Glutamatergic neuron (in vitro differentiated cells): ENCODE measurements at places on chromosomes 4 and X.

GRCh38 chrX:123801901-123802300 is 58.0 kb upstream of the XIAP start:
- H3K4me1 ChIP-seq: no peaks in the 10 kb centered on the region
- H3K4me3 ChIP-seq: no peak overlapping the region
- no peaks in the 10 kb centered on the region for H3K36me3 ChIP-seq

DNA sequence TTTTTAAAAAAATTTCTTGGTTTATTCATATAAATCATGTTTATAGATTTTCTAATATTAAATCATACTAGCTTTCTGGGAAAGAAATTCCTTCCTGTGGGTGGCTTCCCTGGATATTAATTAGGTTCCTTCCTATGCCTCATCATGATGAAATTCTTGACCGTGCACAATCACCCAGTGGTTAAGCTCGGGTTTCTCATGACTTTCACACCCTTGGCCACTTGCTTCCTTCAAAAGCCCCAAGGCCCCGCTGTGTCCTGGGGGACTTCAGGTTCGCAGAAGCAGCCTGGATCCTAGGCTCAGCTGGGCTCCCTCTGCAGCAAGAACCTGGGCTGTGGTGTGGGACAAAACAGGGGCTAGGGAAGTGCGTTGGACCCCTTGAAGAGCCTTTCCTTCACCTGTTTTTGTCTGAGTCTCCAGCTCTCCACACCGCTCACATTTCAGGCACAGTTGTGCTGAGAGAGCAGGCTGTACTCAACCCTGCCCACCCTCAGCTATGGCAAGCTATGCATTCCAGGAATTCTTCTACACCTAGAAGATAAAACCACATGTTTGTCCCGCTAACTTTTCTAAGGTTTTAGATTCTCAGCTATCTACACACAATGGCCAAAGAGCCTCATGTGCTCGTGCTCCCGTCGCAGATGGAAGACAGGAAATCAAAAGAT is 48.9 kb upstream of the TMSB15B start:
- H3K4me3 ChIP-seq: no peak overlapping the region
- H3K4me1 ChIP-seq: peaks cover 2% of the 10 kb centered on the region
- H3K27me3 ChIP-seq: no peaks in the 10 kb centered on the region
- H3K27ac ChIP-seq: no peak overlapping the region
- DNase-seq: no peak

DNA sequence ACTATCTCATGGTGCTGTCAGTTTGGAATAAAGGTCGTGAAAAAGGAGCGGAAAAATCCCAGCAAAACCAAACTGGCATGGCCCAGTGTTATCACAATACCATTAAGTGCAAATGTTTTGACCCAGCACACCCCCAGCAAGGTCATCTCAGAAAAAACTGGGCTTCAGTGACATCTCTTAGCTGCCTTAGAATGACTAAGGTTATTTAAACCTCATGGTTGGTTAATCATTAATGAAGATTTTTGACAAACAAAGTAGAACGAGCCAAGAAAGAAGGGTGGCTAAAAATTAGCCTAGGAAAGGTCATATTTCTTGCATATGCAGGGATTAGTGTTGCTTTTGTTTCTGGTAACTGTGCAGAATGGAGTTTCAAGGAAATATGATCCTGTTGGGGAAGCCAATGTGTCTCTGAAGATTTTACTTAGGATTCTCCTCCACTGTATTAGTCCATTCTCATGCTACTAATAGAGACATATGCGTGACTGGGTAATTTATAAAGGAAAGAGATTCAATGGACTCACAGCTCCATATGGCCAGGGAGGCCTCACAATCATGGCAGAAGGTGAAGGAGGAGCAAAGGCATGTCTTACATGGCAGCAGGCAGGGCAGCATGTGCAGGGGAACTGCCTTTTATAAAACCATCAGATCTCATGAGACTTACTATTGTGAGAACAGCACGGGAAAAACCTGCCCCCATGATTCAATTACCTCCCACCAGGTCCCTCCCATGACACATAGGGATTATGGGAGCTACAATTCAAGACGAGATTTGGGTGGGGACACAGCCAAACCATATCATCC is 83.5 kb downstream of the CHRNA9 start:
- no peaks in the 10 kb centered on the region for H3K27me3 ChIP-seq
- DNase-seq: no peak
- no peaks in the 10 kb centered on the region for H3K4me1 ChIP-seq
- no peak overlapping the region for H3K4me3 ChIP-seq
- H3K27ac ChIP-seq: no peak overlapping the region
- peaks cover 12% of the 10 kb centered on the region for H3K36me3 ChIP-seq

GRCh38 chr4:124118061-124118460 is 594.5 kb downstream of the ANKRD50 start:
- no peaks in the 10 kb centered on the region for H3K27me3 ChIP-seq
- H3K27ac ChIP-seq: no peak overlapping the region
- DNase-seq: no peak
- H3K36me3 ChIP-seq: no peaks in the 10 kb centered on the region
- H3K4me3 ChIP-seq: no peak overlapping the region

DNA sequence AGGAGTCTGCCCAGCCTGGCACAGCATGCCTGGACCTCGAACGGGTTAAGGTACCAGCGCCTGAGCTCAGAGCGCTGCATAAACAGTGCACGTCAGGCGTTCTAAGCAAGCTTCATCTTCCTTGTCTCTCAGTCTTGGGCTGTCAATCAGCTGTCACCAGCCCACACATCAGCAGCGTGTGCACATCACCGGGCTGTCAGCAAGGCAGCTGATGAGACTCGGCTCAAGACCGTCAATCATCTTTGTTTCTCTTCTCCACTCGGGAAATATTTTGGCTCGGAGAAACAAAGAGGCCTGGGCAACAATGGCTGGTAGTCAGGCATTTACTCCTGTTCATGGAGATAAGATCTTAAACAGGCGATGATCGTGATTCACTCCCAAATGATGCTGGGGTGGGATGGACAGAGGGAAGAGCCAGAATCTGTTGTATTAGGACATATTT is 141.3 kb downstream of the LDB2 start:
- H3K27me3 ChIP-seq: peaks cover 1% of the 10 kb centered on the region
- DNase-seq: no peak
- no peak overlapping the region for H3K27ac ChIP-seq
- peaks cover 2% of the 10 kb centered on the region for H3K4me1 ChIP-seq

- no peak overlapping the region for H3K27ac ChIP-seq
- DNase-seq: no peak
- H3K4me1 ChIP-seq: no peaks in the 10 kb centered on the region
Measured at GRCh38 chrX:139554991-139555675, 24.6 kb downstream of the F9 start.

DNA sequence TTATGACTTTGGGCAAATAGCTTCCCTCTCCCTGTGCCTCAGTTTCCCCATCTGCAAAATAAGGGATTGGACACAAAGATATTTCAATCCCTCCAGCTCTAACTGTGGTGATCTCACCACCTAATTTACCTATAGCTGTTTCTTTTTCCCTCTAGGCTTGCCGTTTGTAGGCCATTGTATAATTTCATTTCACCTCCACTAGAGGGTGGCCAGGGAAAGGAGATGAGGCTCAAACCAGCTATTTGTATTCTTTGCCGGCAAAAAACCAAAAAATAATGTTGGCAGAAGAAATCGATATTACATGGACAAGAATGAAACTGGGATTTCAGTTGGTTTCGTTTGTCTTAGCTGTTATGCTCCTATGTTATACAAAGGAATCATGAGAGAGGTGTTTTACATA is 36.1 kb upstream of the DOCK11 start:
- no peak overlapping the region for H3K4me3 ChIP-seq
- no peak overlapping the region for H3K27ac ChIP-seq
- no peak for DNase-seq
- no peaks in the 10 kb centered on the region for H3K27me3 ChIP-seq

DNA sequence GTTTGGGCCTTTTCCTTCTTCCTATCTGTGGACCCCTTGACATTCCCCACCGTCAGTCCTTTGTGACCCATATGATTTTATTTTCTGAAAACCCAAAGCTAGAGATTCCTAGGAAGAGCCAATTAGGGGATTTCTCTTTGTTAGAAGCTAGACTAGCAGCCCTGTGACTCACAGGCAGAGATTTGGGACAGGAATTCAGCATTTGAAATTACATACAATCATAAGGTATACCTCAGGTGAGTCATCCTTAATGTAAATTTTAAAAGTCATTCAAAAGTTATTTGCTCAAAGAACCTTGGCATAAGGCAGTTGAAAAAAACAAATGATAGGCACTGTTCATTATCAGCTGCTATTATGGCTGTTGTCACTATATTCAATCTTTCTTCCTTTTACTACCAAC is 40.6 kb downstream of the USP26 start:
- no peaks in the 10 kb centered on the region for H3K4me1 ChIP-seq
- no peaks in the 10 kb centered on the region for H3K36me3 ChIP-seq
- no peaks in the 10 kb centered on the region for H3K27me3 ChIP-seq
- H3K4me3 ChIP-seq: no peak overlapping the region
- DNase-seq: no peak

- DNase-seq: no peak
- H3K36me3 ChIP-seq: no peaks in the 10 kb centered on the region
- H3K27ac ChIP-seq: no peak overlapping the region
- no peaks in the 10 kb centered on the region for H3K4me1 ChIP-seq
- no peak overlapping the region for H3K4me3 ChIP-seq
- no peaks in the 10 kb centered on the region for H3K27me3 ChIP-seq
Measured at GRCh38 chrX:147072747-147073146, 258.2 kb upstream of the CXorf51A start.

- no peaks in the 10 kb centered on the region for H3K36me3 ChIP-seq
- no peak for DNase-seq
- H3K27me3 ChIP-seq: no peaks in the 10 kb centered on the region
- H3K4me1 ChIP-seq: peaks cover 8% of the 10 kb centered on the region
- no peak overlapping the region for H3K27ac ChIP-seq
Measured at GRCh38 chr4:17173300-17173699, 274.9 kb upstream of the LDB2 start.

GRCh38 chr4:80926891-80927290 is 103.6 kb upstream of the BMP3 start:
- no peaks in the 10 kb centered on the region for H3K4me1 ChIP-seq
- no peak overlapping the region for H3K27ac ChIP-seq
- DNase-seq: no peak
- no peaks in the 10 kb centered on the region for H3K27me3 ChIP-seq

- peak overlapping the region; percentile 94 for H3K27ac ChIP-seq
- DNase-seq: no peak
- no peaks in the 10 kb centered on the region for H3K4me1 ChIP-seq
- no peaks in the 10 kb centered on the region for H3K36me3 ChIP-seq
Measured at GRCh38 chrX:24646745-24647182, 383 bp downstream of the PCYT1B start.

GRCh38 chr4:165464813-165465381 is 86.1 kb downstream of the CPE start:
- no peak overlapping the region for H3K27ac ChIP-seq
- H3K36me3 ChIP-seq: no peaks in the 10 kb centered on the region
- no peak for DNase-seq
- peaks cover 5% of the 10 kb centered on the region for H3K27me3 ChIP-seq

- H3K27ac ChIP-seq: no peak overlapping the region
- no peaks in the 10 kb centered on the region for H3K36me3 ChIP-seq
- peaks cover 10% of the 10 kb centered on the region for H3K4me1 ChIP-seq
- no peak for DNase-seq
- peaks cover 2% of the 10 kb centered on the region for H3K27me3 ChIP-seq
Measured at GRCh38 chr4:102629673-102630072, 128.5 kb downstream of the NFKB1 start.
